ENCODE measurements at places on chromosomes 7 and 10. TPM values are rescaled to one million over a fixed set of nuclear protein-coding genes. Genes with fewer than 3 reads are reported as not detected.

GRCh38 chr10:32454148-32454547 lies 8.2 kb downstream of the CCDC7 start:
- DNase-seq = no peak
- H3K36me3 ChIP-seq = no peaks in the 10 kb centered on the region
- no peak overlapping the region for H3K4me3 ChIP-seq
- H3K4me1 ChIP-seq = no peaks in the 10 kb centered on the region
- no peak overlapping the region for H3K27ac ChIP-seq
- H3K27me3 ChIP-seq = no peaks in the 10 kb centered on the region

The OR2F1 gene
- not detected for total RNA-seq

The BTBD16 gene
- 1.3 TPM for total RNA-seq

The RHOBTB1 gene
- 5.2 TPM for total RNA-seq

DNA sequence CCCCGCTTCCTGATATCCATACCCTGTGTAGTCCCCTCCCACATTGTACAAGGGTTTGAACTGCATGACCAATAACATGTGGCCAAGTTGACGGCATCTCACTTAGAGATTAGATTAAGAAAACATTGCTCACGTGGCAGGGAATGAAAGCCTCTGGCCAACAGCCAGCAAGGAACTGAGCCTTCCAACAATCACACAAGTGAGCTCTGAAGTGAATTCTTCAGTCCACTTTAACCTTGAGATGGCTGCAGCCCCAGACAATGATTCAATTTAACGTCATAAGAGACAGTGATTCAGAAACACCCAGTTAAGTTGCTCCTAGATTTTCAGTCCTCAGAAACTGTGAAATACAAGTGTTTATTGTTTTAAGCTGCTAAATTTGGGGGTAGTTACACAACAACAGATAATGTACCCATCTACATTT lies 165.9 kb upstream of the PLXNA4 start:
- DNase-seq = no peak
- no peak overlapping the region for H3K27ac ChIP-seq
- H3K27me3 ChIP-seq = no peaks in the 10 kb centered on the region
- no peaks in the 10 kb centered on the region for H3K36me3 ChIP-seq

DNA sequence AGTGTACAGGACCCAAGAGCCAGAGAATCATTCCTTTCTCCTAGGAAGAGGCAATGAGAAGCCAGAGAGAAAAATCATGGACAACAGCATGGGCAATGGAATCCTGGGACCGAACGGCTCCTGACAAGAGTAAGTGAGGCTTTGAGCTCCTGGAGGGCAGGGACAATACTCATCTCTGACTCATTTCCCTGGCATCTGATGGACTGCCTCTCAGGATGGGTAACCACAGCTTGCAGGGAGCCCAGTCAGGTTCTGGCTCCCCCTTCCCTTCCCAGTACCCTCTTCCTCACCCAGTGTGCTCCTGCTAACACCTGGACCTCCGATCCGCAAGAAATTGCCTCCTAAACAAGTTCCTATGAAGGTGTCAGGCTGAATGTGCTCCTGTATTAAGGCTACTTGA lies 51.2 kb upstream of the SORCS3 start:
- H3K4me3 ChIP-seq = no peak overlapping the region
- H3K4me1 ChIP-seq = no peaks in the 10 kb centered on the region
- no peak overlapping the region for H3K27ac ChIP-seq
- DNase-seq = no peak
